ENCODE measurements at places on chromosomes 13 and 19.

GRCh38 chr13:89660752-89661151, 1686.7 kb upstream of the MIR17HG start:
- no peak for DNase-seq

DNA sequence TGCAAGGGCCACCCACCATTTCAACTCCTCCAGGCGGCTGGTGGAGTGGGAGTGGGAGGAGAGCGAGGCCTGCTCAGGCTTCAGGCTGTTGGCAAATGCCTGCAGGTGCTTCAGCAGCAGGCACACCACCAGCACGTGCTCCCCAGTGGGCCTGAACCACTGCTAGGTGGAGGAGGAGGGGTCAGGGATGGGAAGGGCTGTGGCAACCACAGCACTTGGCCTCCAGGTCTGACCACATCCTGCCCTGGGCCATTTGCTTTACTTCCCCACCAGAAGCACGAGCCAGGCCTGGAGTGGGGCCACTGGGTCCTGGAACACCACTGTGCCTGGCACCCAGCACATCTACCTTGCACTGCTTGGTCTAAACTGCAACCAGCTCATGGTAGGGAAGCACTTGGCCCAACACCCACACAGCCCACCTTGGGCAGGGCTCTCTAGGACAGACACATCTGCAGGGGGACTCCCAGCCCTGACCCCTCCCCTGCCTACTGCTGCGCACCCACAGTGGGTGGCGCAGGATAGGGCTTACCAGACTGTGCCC, 26.2 kb downstream of the TUBA3C start:
- no peak for DNase-seq

DNA sequence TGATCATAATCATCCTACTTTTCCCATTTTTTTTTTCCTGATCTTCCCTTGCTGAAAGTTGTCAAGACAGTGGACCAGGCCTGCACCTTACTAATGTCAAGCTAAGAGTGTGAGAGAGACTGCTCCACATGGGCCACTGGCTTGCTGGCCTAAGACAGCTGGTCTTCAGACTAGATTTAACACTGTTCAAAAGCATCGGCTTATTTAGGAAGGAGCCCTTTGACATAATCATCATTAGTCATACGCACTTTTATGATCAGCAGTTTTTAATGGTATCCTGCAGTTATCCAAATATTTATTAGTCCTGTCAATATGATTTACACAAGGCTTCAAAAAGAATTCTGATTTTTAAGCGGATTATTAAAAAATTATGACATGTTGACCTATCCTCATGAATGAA, 270.6 kb downstream of the DNAJC15 start:
- DNase-seq, result no peak

GRCh38 chr19:1027650-1028061, 1.2 kb downstream of the CNN2 start:
- no peak for DNase-seq

DNA sequence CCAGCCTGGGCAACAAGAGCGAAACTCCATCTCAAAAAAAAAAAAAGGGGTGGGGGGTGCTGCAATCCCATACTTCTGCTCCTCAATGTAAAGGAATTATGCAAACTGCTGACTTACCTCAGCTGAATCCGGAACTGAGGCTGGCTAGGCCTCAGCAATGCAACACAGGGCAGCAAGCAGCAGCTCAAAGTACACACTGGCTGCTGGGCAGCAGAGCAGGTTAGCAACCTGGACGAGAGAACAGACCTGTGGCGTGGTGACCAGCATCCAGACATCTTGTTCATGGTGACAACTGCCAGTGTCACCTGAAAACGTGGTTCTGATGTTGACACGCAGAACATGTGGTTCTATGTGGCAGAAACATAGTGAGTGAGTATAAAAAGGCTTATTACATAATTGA, 28.1 kb downstream of the ZNF14 start:
- no peak for DNase-seq

DNA sequence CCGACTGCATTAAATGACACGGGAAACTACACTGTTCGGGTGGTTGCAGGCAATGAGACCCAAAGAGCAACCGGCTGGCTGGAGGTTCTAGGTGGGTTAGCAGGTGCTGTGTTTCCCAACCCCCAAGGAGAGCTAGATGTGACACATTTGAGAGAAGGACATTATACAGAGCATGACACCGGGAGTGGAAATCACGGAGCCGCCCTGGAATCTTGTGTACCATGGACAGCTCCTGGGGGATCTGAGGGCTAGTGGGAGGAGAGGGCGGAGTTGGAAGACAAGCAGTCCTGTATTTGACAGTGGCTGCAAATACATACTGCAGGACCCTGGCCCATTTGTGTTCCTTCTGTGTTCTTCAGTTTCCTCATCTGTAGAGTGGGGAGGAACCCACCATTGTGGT, 2.3 kb downstream of the CEACAM18 start:
- no peak for DNase-seq

- no peak for DNase-seq
Measured at GRCh38 chr19:13929340-13929739, 8.9 kb downstream of the PODNL1 start.

DNA sequence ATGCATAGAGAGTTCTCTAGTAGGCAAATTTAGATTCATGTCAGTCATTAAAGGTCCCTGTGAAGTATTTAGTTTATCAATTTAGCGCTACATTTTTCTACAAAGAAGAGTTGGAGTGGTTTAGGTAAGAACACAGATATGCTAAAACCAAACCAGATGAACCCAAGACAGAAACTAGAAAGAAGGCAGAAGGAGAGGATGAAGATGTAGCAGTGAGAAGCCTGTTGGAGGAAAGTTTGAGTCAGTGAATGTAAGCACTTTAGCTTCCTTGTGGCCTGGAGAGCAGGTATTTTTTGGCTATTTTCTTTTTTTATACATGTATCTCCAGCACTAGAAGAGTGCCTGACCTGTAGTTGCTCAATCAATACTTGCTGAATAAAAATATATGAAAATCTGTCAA, 223.7 kb downstream of the KCNRG start:
- DNase-seq, result no peak

GRCh38 chr13:42650506-42650905, 76.6 kb downstream of the TNFSF11 start:
- DNase-seq, result no peak

- DNase-seq, result no peak
Measured at GRCh38 chr13:44876782-44877324, 112.4 kb downstream of the NUFIP1 start.

DNA sequence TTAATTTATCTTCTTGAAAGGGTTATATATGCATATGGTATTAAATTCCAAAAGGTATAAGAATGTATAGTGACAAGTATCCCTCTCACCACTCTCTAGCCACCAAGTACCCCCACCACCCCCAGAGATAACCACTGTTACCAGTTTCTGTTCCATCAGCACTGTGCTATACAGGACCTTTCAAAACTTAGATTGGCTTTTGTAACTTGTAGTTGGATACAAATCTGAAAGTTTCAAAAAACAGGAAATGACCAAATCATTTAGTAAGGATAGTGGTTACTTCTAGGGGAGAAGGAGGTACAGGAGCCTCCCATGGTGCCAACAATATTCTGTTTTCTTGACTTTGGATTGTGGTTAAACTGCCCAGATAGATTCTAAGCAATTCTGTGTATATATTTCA, 56.7 kb downstream of the AKAP11 start:
- peak; percentile 13 for DNase-seq

- DNase-seq, result no peak
Measured at GRCh38 chr19:2247433-2248101, 1.6 kb upstream of the AMH start.

DNA sequence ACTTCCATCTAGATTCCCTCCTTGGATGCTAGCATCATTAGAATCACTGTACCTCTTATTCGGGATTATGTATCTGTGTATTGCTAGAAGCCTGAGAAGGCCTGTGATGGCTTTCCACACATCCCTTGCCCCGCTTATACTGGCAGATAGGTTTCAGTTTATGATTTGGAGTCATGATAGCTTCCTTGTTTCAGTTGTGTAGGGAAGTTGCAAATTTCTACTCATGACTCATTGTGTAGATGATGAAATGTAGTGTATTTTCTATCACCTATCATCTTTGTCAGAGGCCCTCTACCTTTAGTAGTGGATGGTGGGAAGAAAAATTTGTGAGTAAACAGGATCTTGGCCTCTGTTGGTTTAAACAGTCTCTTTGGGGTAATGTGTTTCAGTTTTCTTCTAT, 165.2 kb downstream of the GGACT start:
- DNase-seq, result no peak

- no peak for DNase-seq
Measured at GRCh38 chr19:10061717-10062310, 24.3 kb upstream of the SHFL start.

DNA sequence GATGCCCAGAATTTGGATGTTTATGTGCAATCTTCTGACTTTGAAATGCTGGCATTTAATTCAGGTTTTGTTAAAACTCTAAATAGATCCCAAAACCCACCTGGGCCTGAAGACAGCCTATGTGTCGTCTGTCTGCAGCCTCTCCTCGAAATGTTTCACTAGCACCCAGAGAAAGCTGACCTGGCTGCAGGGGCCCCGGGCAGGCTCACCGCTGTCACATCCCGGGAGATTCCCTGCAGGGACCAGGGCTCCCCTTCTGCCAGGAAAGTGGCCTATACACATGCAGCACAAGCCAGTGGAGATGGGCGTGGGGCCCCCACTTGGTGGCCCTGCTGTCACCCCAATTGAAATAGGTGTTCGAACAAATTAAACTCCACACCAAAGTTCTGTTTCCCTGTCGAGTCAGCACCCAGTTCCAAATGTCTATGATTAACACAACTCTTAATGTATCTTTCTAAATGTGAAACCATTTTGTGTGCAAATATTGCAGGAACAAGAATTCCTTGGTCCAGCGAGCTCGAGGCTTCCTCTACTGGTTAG, 145.8 kb upstream of the ZNF507 start:
- no peak for DNase-seq

GRCh38 chr13:46874006-46874405, 22.8 kb downstream of the HTR2A start:
- DNase-seq, result no peak

- peak; percentile 70 for DNase-seq
Measured at GRCh38 chr19:39212375-39212742, 8.3 kb upstream of the SYCN start.

- DNase-seq, result no peak
Measured at GRCh38 chr19:30283556-30283955, 88.6 kb upstream of the ZNF536 start.

- DNase-seq, result no peak
Measured at GRCh38 chr13:27442797-27443196, 7.6 kb downstream of the MTIF3 start.
